HCEC 1CT (cell line): ENCODE measurements at places on chromosomes 11 and 22.
A peak's percentile ranks its signal among the peaks of the same experiment; 100 is the strongest.

DNA sequence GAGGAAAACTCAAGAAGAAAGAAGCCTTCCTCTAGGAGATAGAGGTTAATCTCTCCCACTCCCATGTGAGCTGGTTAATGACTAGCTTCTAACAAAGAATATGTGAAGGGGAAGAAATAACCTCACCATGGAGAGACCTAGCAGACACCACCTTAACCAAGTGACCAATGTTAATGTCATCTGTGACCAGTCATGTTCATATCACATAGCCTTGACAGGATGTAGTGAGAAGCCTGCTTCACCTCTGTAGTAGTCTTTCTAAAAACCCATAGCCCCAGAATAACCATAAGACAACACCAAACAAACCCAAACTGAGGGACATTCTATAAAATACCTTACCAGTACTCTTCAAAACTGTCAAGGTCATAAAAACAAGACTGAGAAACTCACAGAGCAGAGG, 21.5 kb upstream of the POU2AF1 start:
- DNase-seq, result no peak

GRCh38 chr11:17974246-17974645, 38.6 kb downstream of the SERGEF start:
- DNase-seq, result no peak

GRCh38 chr11:107962181-107962580, 33.9 kb downstream of the RAB39A start:
- DNase-seq, result no peak

GRCh38 chr11:36711104-36711825, 113.2 kb upstream of the RAG2 start:
- no peak for DNase-seq

DNA sequence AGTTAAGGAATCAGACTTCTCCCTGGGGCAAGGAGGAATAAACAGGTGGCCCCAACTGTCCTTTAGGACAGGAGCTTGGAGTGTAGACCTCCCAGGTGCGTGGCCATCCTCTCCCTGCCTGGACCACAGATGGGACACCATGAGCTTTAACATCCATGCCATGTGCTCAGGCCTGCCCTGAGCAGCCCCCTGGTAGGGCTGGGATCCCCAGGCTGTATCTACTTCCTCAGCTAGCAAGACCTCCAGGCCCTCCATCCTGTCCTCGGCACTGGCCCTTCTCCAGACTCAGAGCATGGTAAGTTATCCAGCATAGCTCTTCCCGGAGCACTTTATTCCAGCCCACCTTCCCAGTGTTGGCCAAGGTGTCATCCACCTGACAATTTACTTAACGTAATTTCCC, 5.7 kb downstream of the CD6 start:
- no peak for DNase-seq

DNA sequence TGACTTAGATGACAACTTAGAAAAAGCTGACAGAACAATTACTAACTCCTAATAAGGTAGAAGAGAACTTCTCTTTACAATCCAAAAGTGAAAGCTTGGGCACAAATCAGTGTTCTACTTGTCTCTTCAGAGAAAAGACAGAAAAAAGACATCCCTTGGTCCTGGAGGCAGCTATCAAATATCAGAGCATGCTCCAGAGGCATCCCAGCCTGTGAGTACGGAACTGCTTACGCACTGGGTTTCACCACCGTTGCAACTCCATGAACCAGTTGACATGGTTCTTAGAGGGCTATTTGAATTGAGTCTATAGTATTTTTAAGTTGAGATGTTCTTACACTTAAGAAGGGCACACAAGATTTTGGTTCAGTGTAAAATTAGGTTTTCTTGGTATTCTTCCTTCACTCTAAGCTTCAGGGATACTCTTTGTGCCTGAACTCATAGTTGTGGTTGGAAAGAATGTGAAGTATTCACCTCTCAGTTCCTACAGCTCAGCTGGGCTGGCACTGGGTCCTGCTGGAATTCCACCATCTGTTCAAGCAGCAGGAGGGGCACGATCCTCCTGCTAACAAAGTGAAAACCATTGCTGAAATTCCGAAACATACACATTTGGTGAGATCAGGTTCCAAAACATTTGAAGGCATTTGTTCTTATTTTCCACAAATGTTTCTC, 6.3 kb downstream of the AKIP1 start:
- peak; percentile 87 for DNase-seq

- peak; percentile 95 for DNase-seq
These were observed 35.2 kb downstream of the MAML2 start for GRCh38 chr11:96307776-96308140.

- DNase-seq, result no peak
These were observed 41.7 kb upstream of the SC5D start for GRCh38 chr11:121250843-121251242.

DNA sequence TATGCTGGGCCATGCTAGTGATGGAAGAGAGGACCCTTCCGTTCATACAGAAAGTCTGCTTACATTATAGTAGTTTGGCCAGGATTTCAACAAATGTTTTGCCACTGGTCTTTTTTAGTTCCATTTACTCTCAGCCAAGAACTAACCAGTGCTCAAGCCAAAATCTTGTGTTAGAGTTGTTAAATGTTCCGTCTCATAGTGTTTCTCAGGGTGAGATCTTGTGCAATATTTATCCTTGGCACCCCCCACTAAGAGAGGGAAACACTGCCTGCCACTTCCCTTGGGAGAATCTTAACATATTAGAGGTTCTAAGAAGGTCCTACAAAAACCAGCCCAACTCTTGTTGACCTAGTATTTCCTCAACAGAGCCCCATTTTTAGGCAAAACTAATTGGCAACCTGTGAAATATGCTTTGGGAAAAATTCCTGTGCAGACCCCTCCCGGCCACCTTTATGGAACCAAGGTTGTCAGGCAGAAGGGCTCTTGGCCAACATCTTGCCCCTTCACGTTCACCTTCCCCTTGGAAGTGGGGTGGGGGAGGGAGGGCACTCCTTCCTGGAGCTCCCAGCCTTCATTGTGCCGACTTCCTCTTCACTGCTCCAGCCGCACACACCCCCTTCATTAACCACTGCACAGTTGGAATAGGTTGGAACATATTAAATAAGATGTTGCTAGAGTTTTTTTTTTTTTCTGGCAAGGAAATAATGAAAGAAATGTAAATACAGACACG, 173.2 kb upstream of the SORL1-AS1 start:
- no peak for DNase-seq

GRCh38 chr11:116613206-116613875, 159.4 kb downstream of the BUD13 start:
- DNase-seq, result no peak

DNA sequence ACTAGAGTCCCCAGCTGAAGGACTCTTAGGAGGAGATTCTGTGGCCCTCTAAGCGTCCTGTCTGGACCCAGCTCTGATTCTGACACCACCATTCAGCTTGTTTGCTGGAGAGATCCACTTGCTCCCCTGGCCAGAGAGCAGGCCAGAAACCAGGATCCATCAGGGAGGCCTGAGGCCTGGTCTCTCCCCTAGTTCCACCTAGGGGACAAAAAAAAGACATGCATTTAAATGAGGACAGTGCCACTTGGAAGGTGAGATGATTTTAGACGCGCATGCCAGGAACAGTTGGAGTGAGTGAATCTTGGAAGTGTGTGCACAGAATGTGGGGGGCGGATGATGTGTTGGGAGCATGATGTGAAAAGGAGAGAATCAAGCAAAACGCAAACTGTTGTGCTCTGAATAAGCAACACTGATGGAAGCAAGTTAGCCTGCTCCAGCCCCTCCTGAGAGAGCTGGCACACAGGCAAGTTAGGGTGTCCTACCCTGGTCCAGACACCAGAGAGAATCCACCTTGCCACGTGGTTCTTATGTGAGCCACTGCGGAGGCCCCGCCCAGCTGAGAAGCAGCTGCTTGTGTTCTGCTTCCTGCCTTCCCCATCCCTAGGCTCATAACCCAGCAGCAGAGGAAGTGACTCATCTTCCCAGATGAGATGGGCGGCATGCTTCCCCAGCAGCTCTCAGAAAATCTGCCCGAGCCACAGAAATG, 8.0 kb upstream of the SLCO2B1 start:
- DNase-seq, result peak; percentile 96

GRCh38 chr11:105183987-105184386, 44.4 kb upstream of the CARD18 start:
- DNase-seq, result no peak

GRCh38 chr11:132640952-132641351, 891.3 kb downstream of the OPCML start:
- DNase-seq, result no peak

- DNase-seq, result no peak
These were observed 113.9 kb downstream of the DBX1 start for GRCh38 chr11:20046416-20046815.
